ENCODE measurements at places on chromosomes 4 and X.
A peak's percentile ranks its signal among the peaks of the same experiment; 100 is the strongest.

GRCh38 chr4:55781812-55782211, 37.8 kb upstream of the EXOC1L start:
- DNase-seq, result no peak

- no peak for DNase-seq
Observed at GRCh38 chr4:472881-473569, 25.9 kb downstream of the ZNF721 start.

GRCh38 chr4:60737858-60738257, 462.3 kb upstream of the ADGRL3 start:
- DNase-seq, result no peak

- DNase-seq, result no peak
Observed at GRCh38 chr4:25031077-25031621, 403 bp upstream of the LGI2 start.

GRCh38 chr4:82293304-82293703, 80.5 kb downstream of the HNRNPD start:
- peak; percentile 55 for DNase-seq

GRCh38 chr4:41451961-41452360, 86.0 kb upstream of the LIMCH1 start:
- DNase-seq, result no peak

DNA sequence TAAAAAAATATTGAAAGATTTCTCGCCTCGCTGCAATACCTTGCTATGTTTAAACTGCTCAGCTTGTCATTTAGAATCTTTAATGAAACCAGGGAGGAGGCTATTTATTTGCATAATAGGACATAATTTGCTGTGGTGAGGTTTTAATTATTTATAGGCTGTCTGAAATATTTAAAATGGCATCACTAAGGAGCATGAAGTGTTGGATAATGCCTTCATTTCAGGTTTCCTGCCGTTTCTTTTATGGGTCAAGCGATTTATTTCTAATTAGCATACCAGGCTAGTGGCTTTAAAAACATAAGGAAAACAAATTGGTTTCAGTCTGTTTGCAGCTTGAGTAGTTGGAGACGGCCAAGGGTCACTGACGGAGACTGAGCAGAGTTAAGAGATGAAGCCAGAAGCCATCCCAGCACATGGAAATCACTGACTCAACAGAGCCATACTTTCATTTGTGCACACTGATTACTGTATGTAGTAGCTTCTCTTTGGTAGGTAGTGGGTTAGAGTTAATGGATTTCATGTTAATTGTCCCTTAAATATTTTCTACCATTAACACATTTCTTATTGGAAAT, 1962.4 kb upstream of the TENM3 start:
- DNase-seq, result no peak
